CD8-positive, alpha-beta memory T cell (primary cell): ENCODE measurements at places on chromosomes 3 and 15. TPM values are rescaled to one million over a fixed set of nuclear protein-coding genes. Genes with fewer than 3 reads are reported as not detected.

DNA sequence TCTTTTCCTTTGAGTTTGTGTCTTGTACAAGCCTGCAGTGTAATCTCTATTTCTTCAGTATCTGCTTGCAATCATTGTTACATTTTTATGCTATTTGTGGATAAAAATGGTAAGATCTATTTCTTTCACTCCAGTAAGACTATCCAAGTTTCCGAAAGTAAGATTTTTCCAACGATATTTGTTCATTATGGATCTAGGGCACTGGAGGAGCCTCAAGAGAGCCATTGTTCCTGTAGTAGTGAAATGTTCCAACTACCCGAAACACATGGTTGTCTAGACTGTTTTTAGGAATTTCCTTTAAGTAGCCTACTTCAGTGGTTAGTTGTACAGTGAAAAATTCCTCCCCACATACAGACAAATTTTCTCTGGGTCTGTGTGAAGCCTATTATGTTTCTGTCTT lies 597.4 kb downstream of the RSL24D1 start:
- H3K4me1 ChIP-seq, result no peaks in the 10 kb centered on the region
- H3K27me3 ChIP-seq, result no peaks in the 10 kb centered on the region
- H3K4me3 ChIP-seq, result no peak overlapping the region
- H3K27ac ChIP-seq, result no peak overlapping the region
- DNase-seq, result no peak
- no peaks in the 10 kb centered on the region for H3K36me3 ChIP-seq

GRCh38 chr3:11543948-11544387 lies 99.7 kb downstream of the VGLL4 start:
- no peak overlapping the region for H3K4me3 ChIP-seq
- no peaks in the 10 kb centered on the region for H3K27me3 ChIP-seq
- no peaks in the 10 kb centered on the region for H3K4me1 ChIP-seq
- no peak overlapping the region for H3K27ac ChIP-seq
- no peaks in the 10 kb centered on the region for H3K36me3 ChIP-seq

GATM gene
- total RNA-seq, result 2.4 TPM

DNA sequence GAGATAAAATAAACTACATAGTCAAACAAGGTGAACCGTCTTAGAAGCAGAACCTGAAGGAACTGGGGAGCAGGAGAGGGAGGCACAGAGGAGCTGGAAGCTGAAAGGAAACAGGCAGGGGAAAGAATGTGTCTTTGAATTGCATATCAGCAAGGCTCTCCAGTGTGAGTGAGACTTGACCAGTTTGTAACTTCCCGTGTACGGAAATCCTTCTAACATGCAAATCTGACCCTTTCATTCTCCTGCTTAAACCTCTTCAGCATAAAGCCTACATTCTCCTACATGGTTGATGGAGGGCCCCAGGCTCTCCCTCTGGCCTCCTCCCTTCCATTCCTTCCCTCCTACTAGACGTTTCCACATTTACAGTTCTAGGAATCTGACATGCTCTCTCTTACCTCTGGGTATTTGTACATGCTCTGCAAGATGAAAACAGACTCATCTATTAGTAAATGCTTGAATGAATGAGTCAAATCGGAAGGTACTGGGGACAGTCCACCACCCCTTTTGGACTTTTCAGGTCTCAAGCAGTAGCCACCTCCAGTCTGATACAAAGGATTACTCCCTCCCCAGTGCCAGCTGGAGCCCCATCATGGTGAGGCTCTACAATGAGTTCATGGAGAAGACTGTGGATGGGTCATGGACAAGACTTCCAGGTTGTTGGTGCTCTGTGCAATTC lies 6.1 kb upstream of the SLC25A38 start:
- no peak overlapping the region for H3K4me3 ChIP-seq
- peaks cover 5% of the 10 kb centered on the region for H3K27me3 ChIP-seq
- DNase-seq, result no peak
- H3K27ac ChIP-seq, result no peak overlapping the region
- H3K36me3 ChIP-seq, result no peaks in the 10 kb centered on the region

DNA sequence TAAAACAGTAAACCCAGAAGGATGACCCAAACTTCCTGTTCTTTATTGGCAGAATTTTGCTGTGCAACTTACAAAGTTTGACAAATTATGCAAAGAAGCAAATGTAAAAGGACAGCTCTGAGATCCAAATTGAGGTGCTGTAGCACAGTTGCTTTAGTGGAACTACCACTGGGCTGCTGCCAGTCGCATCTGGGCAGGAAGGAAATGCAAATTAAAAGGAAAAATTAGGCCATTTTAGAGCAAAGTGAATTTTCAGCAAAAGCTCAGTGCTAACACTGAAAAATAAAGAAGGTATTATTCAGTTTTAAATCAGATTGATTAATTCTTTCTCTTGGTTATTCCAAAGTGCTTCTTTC lies 104.5 kb downstream of the ZMAT3 start:
- no peak overlapping the region for H3K27ac ChIP-seq
- H3K27me3 ChIP-seq, result no peaks in the 10 kb centered on the region
- H3K4me1 ChIP-seq, result peaks cover 5% of the 10 kb centered on the region

CPN2 gene
- total RNA-seq, result not detected

SERINC4 gene
- 0.20 TPM for total RNA-seq

CA12 gene
- total RNA-seq, result not detected

GRCh38 chr3:11452885-11453847 lies 181.0 kb downstream of the ATG7 start:
- H3K4me1 ChIP-seq, result no peaks in the 10 kb centered on the region
- no peak for DNase-seq
- H3K4me3 ChIP-seq, result no peak overlapping the region

DNA sequence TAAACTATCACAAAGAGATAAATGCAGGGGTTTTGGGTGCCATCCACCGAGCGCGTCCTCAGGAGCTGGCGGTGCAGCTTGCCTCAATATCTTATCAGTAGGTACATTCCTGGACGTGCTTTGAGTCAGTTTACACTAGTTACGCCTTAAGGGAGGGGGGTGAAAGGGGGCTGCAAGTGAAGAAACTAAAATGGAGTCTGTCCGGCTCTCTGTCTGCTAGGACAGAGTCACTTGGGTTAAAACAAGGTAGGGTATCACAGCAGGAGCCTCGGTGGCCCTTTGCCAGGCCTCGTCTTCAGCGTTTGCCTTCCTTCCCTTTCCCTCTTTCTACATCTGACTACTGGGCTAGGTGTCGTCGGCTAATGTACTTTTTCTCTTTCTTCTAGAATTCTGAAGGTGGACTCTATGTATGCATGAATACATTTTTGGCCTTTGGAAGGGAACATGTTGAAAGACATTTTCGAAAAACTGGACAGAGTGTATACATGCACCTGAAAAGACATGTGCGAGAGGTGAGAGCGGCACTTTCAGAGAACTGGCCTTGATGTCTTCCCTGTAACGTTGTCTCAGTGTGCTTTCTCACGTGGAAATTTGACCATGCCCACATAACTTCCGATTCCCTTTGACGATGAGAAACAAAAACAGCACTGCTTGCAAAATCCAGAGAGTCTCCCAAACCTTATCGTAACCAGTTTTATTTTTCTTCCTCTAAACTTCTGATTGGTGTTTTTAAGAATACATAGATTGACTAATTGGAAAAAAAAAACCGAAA lies 28.8 kb downstream of the USP13 start:
- no peaks in the 10 kb centered on the region for H3K27me3 ChIP-seq
- DNase-seq, result no peak

DNA sequence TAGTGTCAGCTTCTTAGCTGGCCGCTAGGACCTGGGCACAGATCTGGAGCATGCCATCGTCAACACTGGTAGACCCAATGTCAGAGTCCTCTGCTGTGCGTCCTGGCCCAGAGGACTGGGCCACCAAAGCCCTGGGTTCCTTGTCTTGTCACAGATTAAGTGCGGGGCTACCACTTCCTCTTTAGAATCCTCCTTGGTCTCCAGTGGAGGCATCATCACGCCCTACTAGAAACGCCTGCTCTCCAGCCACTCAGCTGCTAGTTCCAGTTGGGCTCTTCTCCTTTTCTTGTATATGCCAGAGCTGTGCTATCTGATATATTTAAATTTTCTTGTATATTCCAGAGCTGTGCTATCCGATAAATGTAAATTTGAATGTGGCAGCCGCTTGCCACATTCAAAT lies 11.2 kb downstream of the PPCDC start:
- no peaks in the 10 kb centered on the region for H3K36me3 ChIP-seq
- no peak for DNase-seq
- no peak overlapping the region for H3K4me3 ChIP-seq

VWA5B2 gene
- not detected for total RNA-seq

IGSF10 gene
- total RNA-seq, result not detected

LRRIQ4 gene
- total RNA-seq, result 0.20 TPM

DNA sequence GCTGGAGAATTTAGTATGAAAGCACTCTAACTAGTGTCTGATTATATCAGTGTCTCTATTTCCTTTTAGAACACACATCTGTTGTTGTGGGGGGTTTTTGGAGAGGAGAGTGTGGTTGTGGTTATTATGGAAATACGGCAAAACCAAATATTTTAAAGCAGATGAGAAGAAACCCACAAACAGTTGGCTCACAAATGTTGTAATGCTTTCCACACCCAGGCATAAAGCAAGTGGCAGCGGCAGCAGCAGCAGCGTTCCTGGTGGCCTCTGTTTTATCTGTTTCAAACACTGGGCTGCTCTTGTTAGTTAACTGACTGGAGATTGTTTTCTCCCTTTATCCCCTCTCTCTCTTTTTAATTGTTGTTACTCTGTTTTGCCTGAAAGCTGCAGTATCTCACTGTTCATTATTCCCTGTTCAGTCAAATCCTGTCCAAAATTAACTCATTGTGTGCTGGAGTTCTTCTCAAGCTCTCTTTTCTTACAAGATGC lies 1045.5 kb upstream of the NR2F2 start:
- H3K27me3 ChIP-seq, result no peaks in the 10 kb centered on the region
- DNase-seq, result no peak
- no peak overlapping the region for H3K27ac ChIP-seq
- H3K36me3 ChIP-seq, result no peaks in the 10 kb centered on the region
- H3K4me1 ChIP-seq, result peaks cover 5% of the 10 kb centered on the region

OR5K2 gene
- total RNA-seq, result not detected

DNA sequence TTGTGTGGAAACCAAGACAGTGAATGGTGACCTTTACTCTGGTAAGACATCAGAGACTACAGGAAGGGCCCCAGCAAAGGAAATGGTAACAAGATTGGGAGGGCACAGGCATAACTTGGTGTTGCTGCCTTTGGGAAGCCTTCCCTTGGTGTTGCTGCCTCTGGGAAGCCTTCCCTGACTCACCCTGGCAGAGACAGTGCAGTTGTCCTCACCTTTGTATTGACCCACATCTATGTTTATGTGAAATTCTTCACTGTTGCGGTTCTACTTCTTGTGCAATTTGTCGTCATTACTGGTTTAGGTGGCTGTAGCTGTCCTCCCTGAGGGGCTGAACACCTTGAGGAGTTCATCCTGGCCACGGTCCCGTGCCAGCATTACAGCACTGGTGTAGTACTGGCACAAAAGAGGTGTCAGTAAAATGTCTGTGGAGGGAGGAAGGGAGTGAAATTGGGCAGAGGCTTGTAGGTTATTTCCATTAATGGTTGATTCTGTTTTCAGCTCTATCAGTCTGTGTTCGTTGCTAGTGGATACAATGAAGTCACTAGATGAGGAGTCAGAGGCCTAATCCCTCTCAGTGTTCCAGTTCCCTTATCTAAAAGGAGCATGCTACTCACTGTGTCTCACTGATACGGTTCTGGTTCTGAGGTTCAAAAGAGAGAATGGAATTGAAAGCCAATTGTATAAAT lies 21.6 kb downstream of the IFT122 start:
- no peaks in the 10 kb centered on the region for H3K27me3 ChIP-seq
- no peaks in the 10 kb centered on the region for H3K36me3 ChIP-seq
- no peaks in the 10 kb centered on the region for H3K4me1 ChIP-seq
- no peak for DNase-seq

- H3K4me1 ChIP-seq, result no peaks in the 10 kb centered on the region
- no peaks in the 10 kb centered on the region for H3K36me3 ChIP-seq
- no peak overlapping the region for H3K4me3 ChIP-seq
- DNase-seq, result no peak
- H3K27ac ChIP-seq, result no peak overlapping the region
Observed at GRCh38 chr3:110139821-110140220, 802.5 kb upstream of the DPPA4 start.

CX3CR1 gene
- total RNA-seq, result 0.74 TPM

DNA sequence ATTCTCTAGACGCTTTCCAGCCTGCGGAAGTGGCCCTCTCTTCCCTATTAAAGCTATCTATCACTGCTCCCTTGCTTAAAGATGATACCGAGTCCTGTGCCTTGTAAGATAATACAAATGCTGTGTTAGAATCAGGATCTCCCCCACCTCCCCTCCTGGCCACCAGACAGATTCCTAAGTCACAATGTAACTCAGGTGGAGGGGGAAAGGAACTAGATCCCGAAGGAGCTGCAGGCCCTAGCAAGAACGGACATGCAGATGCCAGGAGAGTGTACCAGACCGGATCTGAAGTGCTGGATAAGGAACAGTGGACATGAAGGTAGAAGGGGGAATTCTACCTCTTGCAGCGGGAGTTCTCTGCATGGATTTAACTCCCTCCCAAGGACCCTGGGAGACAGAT lies 230.7 kb upstream of the LYSMD4 start:
- no peaks in the 10 kb centered on the region for H3K36me3 ChIP-seq
- no peak for DNase-seq
- no peaks in the 10 kb centered on the region for H3K4me1 ChIP-seq
- no peak overlapping the region for H3K4me3 ChIP-seq
- H3K27ac ChIP-seq, result no peak overlapping the region

GRCh38 chr15:40006646-40007045 lies 32.3 kb downstream of the SRP14 start:
- no peaks in the 10 kb centered on the region for H3K4me1 ChIP-seq
- H3K4me3 ChIP-seq, result no peak overlapping the region
- no peak for DNase-seq
- no peaks in the 10 kb centered on the region for H3K27me3 ChIP-seq
- no peak overlapping the region for H3K27ac ChIP-seq
- peaks cover 11% of the 10 kb centered on the region for H3K36me3 ChIP-seq

CKMT1A gene
- not detected for total RNA-seq

DNA sequence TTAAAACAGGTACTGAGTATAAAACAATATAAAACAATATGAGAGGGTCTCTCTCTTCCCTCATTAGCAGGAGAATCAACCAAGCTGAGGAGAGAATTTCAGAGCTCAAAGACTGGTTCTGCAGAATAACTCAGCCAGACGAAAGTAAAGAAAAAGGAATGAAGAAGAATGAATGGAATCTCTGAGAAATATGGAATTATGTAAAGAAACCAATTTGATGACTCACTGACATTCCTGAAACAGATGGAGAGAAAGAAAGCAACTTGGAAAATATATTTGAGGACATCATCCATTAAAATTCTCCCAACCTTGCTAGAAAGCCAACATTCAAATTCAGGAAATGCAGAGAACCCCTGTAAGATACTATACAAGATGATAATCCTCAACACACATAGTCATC lies 630.9 kb downstream of the PYDC2 start:
- no peaks in the 10 kb centered on the region for H3K27me3 ChIP-seq
- no peak overlapping the region for H3K4me3 ChIP-seq
- DNase-seq, result no peak
- H3K27ac ChIP-seq, result no peak overlapping the region
- H3K4me1 ChIP-seq, result no peaks in the 10 kb centered on the region

RGMA gene
- total RNA-seq, result 0.20 TPM

DNA sequence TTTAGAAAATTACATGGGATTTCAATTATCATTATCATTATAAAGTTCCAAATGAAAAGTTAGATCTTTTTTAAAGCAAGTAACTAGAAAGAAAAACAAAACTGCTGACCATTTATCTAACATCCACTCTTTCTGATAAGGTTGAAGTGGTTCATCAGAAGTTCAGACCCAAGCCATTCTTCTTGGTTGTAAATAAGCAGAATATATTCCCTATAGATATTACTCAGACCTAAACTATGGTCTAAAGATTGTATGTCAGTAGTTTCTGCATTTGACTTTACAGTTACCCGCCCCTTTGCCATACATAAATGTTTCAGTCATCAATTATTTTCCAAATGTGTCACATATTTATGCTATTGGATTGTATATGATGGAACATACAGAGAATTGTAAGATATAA lies 136.7 kb downstream of the PLOD2 start:
- no peak overlapping the region for H3K27ac ChIP-seq
- H3K4me3 ChIP-seq, result no peak overlapping the region
- DNase-seq, result no peak
- no peaks in the 10 kb centered on the region for H3K36me3 ChIP-seq
- no peaks in the 10 kb centered on the region for H3K4me1 ChIP-seq
